ENCODE measurements at places on chromosomes 4 and X.
A peak's percentile ranks its signal among the peaks of the same experiment; 100 is the strongest.

- DNase-seq, result no peak
Measured at GRCh38 chr4:85531560-85532341, 56.8 kb downstream of the ARHGAP24 start.

- DNase-seq, result no peak
Measured at GRCh38 chrX:150081076-150081475, 142.8 kb upstream of the EOLA2 start.

DNA sequence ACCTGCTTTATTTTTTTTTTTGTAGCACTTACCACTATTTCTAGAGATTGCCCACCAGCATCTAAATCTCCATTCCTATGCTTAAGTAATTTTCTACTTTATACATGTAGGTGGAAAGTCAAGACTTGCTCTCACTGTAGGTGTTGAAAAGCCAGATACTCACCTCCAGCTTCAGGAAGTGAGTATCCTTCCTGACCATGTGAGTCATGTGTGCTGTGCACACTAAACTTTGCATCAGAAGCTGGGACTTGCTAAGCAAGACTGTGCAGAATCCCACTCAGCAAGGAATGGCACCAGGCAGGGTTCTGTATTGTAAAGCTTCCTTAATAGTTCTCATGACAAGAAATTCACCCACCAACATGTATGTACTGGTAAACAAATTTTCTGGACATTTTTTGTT lies 151.8 kb downstream of the POU4F2 start:
- no peak for DNase-seq

- no peak for DNase-seq
Measured at GRCh38 chrX:40104985-40105834, 7.5 kb upstream of the BCOR start.

DNA sequence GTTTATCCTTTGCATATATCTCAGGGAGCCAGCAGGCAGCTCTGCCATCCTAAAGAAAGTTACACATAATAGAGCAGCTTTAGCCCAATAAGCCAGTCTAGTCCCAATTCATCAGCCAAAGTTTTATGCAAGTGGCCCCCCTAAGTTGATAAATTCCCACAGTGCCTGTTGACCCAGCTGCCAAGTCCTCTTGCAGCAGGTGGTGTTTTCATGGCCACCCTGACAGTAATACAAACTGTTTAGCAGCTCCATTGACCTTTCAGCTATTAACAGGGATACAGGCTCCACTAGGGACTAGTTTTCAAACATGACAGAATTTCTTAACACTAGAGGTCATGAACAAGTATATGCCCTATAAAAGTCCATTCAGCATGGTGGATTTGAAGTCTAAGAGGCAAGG lies 77.5 kb downstream of the HHIP start:
- DNase-seq, result no peak

DNA sequence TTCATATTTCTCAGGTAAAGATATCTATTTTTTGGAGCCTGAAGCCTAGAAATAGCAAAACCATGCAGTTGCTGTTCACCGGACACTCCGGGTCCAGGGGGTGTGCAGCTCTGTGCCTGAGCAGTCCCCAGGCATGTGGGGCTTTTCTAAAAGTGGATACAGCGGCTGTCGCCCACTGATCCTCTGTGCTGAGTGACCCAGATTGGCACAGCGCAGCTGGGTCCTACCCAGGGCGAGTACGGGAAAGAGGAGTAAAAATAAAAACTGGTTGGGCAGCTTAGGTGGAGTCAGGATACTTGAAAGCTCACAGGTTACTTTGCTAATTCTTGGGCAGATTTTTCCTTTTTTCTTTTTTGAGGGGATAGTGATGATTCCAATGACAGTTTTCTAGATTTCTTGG lies 118.8 kb downstream of the UCHL1 start:
- DNase-seq, result no peak

GRCh38 chr4:107034996-107035818 lies 906 bp downstream of the DKK2 start:
- DNase-seq, result no peak

DNA sequence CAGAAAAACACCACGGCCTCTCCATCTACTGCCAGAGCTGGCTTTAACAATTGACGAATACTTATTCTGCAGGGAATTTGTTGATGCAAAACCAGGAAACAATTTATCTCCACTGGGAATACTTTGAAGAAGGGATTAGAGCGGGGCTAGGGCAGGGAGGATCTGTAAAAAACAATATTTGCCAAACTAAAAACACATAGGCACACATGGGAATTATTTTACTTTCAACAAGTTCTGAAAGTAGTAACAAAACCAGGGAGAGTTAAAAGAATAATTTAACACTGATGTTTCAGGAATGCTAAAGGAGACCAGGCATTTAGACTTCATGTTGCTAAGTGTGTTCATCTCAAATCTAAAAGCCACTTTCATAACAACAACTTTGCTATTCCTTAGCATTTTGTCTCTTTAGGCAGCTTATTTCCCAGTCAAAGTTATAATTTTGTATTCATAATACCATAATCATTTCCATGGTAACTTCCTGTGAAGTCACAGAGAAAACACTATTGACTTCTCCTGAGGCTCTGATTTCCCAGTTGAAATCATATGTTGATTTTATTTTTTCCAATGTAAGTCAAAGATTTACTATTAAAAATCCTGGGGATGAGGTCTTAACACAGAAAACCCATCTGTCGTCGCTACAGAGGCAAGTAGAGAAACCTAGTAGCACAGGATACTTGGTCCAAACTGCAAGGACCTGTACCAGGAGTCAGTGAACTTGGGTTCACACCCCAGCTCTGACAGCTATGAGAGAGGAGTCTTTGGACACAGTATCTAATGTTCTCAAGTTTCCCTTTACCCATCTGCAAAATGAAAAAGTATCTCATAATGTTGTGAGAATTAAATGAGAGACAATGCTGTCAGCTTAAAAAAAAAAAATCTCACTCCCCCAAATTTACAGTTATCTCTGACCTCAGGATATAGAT lies 69.3 kb downstream of the SH3RF1 start:
- DNase-seq, result no peak

GRCh38 chrX:152639426-152639825 lies 1.7 kb downstream of the GABRQ start:
- no peak for DNase-seq

- DNase-seq, result no peak
Measured at GRCh38 chr4:154349829-154350228, 141.8 kb downstream of the DCHS2 start.

DNA sequence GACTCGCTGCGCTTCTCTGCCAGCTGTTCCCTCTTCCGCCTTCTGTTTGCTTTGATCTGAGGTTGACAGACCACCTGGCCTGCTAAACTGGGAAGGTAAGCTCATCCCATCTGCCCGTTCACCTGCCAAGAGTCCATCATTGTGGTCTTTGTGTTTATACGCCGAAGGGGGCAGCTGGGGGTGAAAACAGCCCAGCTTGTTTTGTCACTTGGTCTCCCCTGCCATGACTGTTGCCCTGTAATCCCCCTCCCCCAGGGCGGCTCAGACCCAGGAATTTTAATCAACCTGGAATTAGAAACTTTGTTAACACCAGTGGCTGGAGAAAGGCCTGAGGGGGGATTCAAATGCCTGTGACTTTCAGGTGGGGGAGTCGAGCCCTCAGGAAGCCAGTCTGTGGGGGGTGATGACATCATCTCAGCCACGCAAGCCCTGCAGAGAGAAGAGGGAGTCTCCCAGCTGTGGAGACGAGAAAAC lies 333.3 kb downstream of the BCOR start:
- DNase-seq, result peak; percentile 72

Measured in SW480 (cell line).